ENCODE measurements at places on chromosomes 11 and 22.

- DNase-seq = peak; percentile 81
Observed at GRCh38 chr11:116336540-116336939, 436.2 kb downstream of the BUD13 start.

DNA sequence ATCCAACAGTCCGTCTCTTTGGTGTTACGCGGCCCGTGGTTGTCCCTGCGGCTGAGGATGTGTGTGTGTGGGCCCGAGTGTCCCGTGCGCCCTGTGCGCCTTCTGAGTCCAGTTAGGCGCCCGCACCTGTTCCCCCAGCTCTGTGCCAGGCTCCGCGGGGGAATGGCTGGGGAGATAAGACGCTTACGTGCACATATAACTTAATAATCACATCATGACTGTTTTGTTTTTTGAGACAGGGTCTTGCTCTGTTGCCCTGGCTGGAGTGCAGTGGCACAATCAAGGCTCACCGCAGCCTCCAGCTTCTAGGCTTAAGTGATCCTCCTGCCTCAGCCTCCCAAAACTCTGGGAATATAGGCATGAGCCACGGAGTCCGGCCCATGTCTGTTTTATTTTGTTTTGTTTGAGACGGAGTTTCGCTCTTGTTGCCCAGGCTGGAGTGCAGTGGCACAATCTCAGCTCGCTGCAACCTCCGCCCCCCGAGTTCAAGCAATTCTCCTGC is 817 bp downstream of the ARL2 start:
- peak; percentile 50 for DNase-seq

- no peak for DNase-seq
Observed at GRCh38 chr11:77428598-77428997, 45.3 kb downstream of the PAK1 start.

DNA sequence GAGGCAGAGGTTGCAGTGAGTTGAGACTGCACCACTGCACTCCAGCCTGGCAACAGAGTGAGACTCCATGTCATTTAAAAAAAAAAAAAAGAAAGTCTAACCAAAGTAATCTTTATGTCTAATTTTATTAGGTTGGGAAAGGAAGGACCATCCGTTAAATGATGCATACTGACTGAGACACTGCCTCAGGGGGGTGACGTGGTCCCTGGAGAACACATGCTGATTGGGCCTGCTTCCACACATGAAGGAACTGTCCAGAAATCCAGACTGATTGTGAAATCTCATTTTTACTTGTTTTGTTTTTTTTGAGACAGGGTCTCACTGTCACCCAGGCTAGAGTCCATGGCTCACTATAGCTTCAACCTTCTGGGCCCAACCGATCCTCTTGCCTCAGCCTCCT is 5.5 kb downstream of the SF3A1 start:
- no peak for DNase-seq

- DNase-seq = no peak
Observed at GRCh38 chr11:86932259-86932585, 23.0 kb downstream of the FZD4 start.

- DNase-seq = no peak
Observed at GRCh38 chr22:37442537-37442936, 15.3 kb upstream of the ELFN2 start.

- DNase-seq = no peak
Observed at GRCh38 chr11:68579455-68579854, 104.9 kb upstream of the GAL start.

- no peak for DNase-seq
Observed at GRCh38 chr11:130403271-130403804, 25.1 kb downstream of the ADAMTS8 start.

DNA sequence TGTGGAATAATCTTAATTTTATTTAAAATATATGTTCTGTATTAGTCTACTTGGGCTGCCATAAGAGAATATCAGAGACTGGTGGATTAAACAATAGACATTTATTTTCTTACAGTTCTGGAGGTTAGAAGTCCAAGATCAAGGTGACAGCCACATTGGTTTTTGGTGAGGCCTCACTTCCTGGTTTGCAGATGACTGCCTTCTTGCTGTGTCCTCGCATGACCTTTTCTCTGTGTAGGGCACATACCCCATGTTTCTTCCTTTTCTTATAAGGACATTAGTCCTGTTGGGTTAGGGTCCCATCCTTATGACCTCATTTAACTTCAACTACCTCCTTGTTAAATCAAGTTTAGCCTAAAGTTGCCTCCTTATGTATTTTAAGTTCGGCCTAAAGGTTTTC is 202.7 kb upstream of the MPPED2 start:
- DNase-seq = no peak

- DNase-seq = no peak
Observed at GRCh38 chr11:63663809-63664208, 7.4 kb downstream of the ATL3 start.

GRCh38 chr11:1561266-1561665 is 10.8 kb downstream of the DUSP8 start:
- no peak for DNase-seq

- DNase-seq = no peak
Observed at GRCh38 chr11:10017911-10018310, 276.1 kb downstream of the SBF2 start.
